Activated CD8-positive, alpha-beta T cell treated with anti-CD3 and anti-CD28 coated beads for 36 hours (primary cell): ENCODE measurements at places on chromosomes 13 and 19. TPM values are rescaled to one million over a fixed set of nuclear protein-coding genes. Genes with fewer than 3 reads are reported as not detected.

DNA sequence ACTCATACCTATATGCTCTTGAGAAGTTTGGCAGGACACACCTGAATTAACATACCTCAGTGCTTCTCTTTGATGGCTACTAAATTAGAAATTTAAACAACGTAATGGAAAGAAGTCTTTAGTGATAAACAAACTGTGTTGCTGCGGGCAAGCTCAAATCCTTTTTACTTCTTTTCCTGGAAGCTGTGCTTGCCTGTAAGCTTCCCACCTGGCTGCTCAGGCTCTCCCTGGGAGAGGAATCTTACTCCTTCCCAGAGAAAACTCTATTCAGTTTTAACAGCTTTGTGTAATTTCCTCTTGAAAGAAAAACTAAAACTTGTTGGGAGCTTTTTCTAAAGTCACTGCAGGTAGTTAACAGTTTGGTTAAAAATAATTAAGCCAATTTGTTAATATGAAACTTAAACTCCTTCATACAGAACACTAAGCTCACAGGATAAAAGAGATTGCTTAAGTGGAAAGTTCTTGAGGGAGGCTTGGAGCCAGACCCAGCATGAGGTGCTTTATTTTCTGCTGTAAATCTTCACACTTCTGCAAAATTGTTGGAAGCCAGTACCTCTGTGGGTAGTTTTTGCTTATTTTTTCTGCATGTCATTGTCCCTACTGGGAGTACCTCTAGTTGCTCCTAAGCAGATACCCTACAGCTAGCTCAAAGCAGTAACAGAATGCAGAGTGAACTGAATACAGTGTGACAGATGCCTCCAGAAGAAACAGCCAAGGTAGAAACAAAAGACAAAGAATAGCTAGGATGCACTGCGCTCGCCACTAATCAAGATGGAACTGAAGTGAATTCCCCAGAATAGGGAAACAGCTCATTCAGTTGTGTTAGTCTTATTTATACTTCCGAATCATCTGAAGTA is 1253.0 kb downstream of the PCDH17 start:
- H3K36me3 ChIP-seq = no peaks in the 10 kb centered on the region
- no peak overlapping the region for H3K4me3 ChIP-seq
- no peaks in the 10 kb centered on the region for H3K4me1 ChIP-seq
- no peak overlapping the region for H3K27ac ChIP-seq
- H3K27me3 ChIP-seq = no peaks in the 10 kb centered on the region

Gene ARRDC5
- 0.20 TPM for total RNA-seq

Gene ZNF850
- total RNA-seq = 10.6 TPM

- H3K4me1 ChIP-seq = peaks cover 8% of the 10 kb centered on the region
- no peak overlapping the region for H3K27ac ChIP-seq
- DNase-seq = no peak
- peaks cover 10% of the 10 kb centered on the region for H3K36me3 ChIP-seq
These were observed 9.7 kb upstream of the STRN4 start for GRCh38 chr19:46755853-46756543.

- H3K36me3 ChIP-seq = peaks cover 82% of the 10 kb centered on the region
- DNase-seq = no peak
- no peaks in the 10 kb centered on the region for H3K27me3 ChIP-seq
- H3K4me1 ChIP-seq = no peaks in the 10 kb centered on the region
- H3K27ac ChIP-seq = no peak overlapping the region
These were observed 10.3 kb downstream of the ZNF480 start for GRCh38 chr19:52307275-52307674.

Gene DCLK1
- total RNA-seq = not detected

DNA sequence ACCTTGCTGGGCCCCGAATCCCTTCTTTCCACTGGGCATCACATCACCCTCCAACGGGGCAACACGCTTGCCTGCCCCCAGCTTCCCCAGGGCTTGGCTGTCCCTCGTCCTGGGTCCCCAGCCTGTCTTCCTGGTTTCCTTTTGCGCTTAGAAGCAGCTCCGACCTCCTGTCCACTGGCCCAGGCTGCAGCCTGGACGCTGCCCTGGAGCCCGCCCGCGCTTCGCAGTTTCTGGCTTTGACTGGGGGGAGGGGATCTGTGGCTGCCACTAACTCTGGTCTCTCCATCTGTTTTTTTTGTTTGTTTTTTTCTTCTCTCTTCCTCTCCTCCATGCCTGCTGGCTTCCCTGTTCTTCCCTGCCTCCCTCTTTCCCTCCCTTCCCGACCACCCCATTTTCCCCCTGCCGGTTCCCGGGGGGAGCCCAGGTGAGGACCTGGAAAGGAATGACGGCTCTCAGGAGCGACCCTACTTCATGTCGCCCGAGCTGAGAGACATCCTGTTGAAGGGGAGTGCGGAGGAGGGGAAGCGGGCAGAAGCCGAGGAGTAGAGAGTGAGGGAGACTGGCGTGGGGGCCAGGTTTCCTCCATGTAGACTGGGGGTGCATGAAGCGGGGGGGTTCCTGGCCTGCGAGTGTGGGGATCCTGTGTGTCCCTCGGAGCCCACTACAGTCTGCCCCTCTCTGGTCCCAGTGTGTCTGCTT is 11.5 kb upstream of the ILF3 start:
- peaks cover 49% of the 10 kb centered on the region for H3K4me1 ChIP-seq
- peak overlapping the region; percentile 45 for H3K4me3 ChIP-seq
- H3K27me3 ChIP-seq = no peaks in the 10 kb centered on the region
- peak overlapping the region; percentile 90 for H3K27ac ChIP-seq

Gene ZNF865
- total RNA-seq = 10.6 TPM

DNA sequence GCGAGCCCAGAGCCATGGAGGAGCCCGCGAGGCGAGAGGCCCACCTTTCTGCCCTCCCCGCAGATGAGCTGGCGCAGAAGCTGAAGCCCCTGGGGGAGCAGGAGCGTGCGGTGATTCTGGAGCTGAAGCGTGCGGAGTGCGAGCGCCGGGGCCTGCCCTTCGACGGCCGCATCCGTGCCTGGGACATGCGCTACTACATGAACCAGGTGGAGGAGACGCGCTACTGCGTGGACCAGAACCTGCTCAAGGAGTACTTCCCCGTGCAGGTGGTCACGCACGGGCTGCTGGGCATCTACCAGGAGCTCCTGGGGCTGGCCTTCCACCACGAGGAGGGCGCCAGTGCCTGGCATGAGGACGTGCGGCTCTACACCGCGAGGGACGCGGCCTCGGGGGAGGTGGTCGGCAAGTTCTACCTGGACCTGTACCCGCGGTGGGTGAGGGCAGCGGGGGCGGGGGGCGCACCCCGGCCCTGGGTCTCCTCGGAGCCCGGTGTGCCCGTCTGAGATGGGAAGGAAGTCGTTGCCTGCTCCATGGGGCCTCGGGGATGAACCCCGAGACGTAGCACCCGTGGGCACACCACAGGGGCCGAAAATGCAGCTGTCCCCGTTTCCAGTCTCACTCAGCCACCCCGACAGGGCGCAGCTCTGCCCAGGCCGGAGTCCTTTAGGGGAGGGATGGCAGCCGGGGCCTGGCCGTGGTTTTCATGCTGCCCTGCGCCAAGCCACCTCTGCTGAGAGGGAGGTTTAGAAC is 12.1 kb upstream of the ZNF554 start:
- peaks cover 20% of the 10 kb centered on the region for H3K36me3 ChIP-seq
- H3K27me3 ChIP-seq = no peaks in the 10 kb centered on the region
- H3K4me3 ChIP-seq = no peak overlapping the region
- no peak for DNase-seq
- no peak overlapping the region for H3K27ac ChIP-seq
- peaks cover 5% of the 10 kb centered on the region for H3K4me1 ChIP-seq

GRCh38 chr13:66922444-66922843 is 307.7 kb downstream of the PCDH9 start:
- H3K4me3 ChIP-seq = no peak overlapping the region
- no peaks in the 10 kb centered on the region for H3K36me3 ChIP-seq
- DNase-seq = no peak
- H3K27ac ChIP-seq = no peak overlapping the region

- H3K36me3 ChIP-seq = no peaks in the 10 kb centered on the region
- H3K4me1 ChIP-seq = peaks cover 7% of the 10 kb centered on the region
- H3K27me3 ChIP-seq = peaks cover 4% of the 10 kb centered on the region
- no peak overlapping the region for H3K4me3 ChIP-seq
These were observed 32.4 kb downstream of the GPR42 start for GRCh38 chr19:35403116-35403760.

DNA sequence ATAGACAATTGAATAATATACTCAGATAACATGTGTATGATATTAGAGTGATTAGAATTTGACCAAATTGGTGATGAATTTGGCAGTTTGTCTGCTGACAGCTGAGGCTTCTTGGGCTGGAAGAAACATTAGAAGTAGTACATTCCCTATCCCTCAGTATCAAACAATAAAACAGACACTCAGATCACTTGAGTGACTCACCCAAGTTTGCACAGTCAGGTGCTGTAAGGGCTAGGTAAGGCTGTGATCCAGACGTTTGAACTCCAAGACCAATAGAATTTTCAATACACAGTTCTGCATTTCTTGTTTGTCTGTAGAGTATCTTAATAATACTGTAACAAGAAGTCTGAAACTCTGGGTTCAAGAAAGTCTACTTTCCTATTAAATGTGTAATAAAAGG is 223.5 kb downstream of the POSTN start:
- H3K36me3 ChIP-seq = no peaks in the 10 kb centered on the region
- no peaks in the 10 kb centered on the region for H3K27me3 ChIP-seq
- no peak for DNase-seq

DNA sequence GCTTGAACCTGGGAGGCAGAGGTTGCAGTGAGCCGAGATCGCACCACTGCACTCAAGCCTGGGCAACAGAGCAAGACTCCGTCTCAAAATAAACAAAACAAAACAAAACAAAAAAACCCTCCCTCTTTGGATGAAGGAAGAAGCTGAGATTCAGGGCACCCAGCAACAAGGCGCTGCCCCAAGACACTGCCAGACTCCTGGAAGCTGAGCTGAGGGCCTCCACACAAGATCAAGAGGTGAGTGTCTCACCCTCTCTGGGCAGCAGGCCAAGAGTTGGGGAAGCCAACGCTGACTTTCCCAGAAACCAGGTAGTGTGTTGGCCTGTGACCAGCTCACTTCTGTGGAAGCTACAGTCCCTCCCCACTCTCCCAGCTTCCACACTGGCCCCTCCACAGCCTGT is 3.7 kb upstream of the TYROBP start:
- H3K27me3 ChIP-seq = no peaks in the 10 kb centered on the region
- no peak overlapping the region for H3K27ac ChIP-seq
- no peak overlapping the region for H3K4me3 ChIP-seq
- H3K4me1 ChIP-seq = peaks cover 38% of the 10 kb centered on the region

- H3K36me3 ChIP-seq = peaks cover 47% of the 10 kb centered on the region
- DNase-seq = no peak
- no peak overlapping the region for H3K4me3 ChIP-seq
- peak overlapping the region; percentile 80 for H3K27ac ChIP-seq
- H3K27me3 ChIP-seq = no peaks in the 10 kb centered on the region
- H3K4me1 ChIP-seq = peaks cover 65% of the 10 kb centered on the region
These were observed 15.1 kb downstream of the CCDC97 start for GRCh38 chr19:41324921-41325639.

DNA sequence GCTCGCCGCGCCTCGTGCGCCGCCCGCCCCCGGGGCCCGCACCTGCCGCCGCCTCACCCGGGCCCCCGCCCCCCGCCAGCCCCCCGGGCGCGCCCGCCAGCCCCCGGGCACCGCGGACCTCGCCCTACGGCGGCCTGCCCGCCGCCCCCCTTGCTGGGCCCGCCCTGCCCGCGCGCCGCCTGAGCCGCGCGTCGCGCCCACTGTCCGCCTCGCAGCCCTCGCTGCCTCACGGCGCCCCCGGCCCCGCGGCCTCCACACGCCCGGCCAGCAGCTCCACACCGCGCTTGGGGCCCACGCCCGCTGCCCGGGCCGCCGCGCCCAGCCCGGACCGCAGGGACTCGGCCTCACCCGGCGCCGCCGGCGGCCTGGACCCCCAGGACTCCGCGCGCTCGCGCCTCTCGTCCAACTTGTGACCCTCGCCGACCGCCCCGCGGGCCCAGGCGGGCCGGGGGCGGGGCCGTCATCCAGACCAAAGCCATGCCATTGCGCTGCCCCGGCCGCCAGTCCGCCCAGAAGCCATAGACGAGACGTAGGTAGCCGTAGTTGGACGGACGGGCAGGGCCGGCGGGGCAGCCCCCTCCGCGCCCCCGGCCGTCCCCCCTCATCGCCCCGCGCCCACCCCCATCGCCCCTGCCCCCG is 17.2 kb downstream of the POLRMT start:
- H3K4me1 ChIP-seq = peaks cover 13% of the 10 kb centered on the region
- H3K27ac ChIP-seq = no peak overlapping the region
- no peak for DNase-seq
- H3K27me3 ChIP-seq = no peaks in the 10 kb centered on the region
- H3K4me3 ChIP-seq = no peak overlapping the region
- H3K36me3 ChIP-seq = peaks cover 37% of the 10 kb centered on the region

Gene ZNF610
- total RNA-seq = 3.2 TPM

Gene FFAR3
- 1.1 TPM for total RNA-seq

- H3K36me3 ChIP-seq = peaks cover 42% of the 10 kb centered on the region
- DNase-seq = no peak
- peaks cover 3% of the 10 kb centered on the region for H3K4me1 ChIP-seq
- peak overlapping the region; percentile 4 for H3K27ac ChIP-seq
These were observed 22.1 kb downstream of the CUL4A start for GRCh38 chr13:113231306-113232207.

Gene FARP1
- total RNA-seq = 0.43 TPM

Gene VSTM2B
- not detected for total RNA-seq

GRCh38 chr13:19836472-19836871 is 27.0 kb downstream of the ZMYM5 start:
- H3K27me3 ChIP-seq = no peaks in the 10 kb centered on the region
- peaks cover 37% of the 10 kb centered on the region for H3K36me3 ChIP-seq

DNA sequence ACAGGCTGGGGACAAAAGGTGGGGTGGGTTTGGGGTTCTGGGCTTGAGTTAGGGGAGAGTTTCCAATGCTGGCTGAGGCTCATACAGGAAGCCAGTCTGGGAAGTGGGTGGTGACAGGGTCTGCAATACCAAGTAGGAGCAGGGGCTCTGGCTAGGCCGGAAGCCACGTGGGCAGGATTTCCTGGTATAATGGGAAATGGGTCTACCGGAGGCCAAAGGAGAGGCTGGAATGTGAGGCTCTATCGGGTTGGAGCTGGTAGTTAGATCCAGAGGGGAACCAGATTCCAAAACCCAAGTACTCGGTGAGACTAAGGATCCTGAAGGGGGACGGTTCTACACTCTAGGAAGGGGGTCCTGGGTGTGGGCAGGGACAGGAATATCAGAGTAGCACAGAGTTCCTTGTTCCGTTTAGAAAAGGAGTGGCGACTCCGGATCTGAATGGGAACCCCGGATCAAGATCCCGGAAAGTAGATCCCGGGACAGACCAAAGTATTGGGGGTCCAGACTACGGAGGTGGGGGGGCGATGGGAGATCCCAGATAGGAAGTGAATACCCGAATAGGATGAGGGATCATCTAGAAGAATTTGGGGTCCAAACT is 802 bp downstream of the CDC37 start:
- H3K36me3 ChIP-seq = peaks cover 41% of the 10 kb centered on the region
- DNase-seq = no peak
- peaks cover 63% of the 10 kb centered on the region for H3K4me1 ChIP-seq
- no peaks in the 10 kb centered on the region for H3K27me3 ChIP-seq
- H3K27ac ChIP-seq = peak overlapping the region; percentile 78

- H3K4me3 ChIP-seq = no peak overlapping the region
- DNase-seq = no peak
- H3K27ac ChIP-seq = no peak overlapping the region
These were observed 203.1 kb downstream of the TM9SF2 start for GRCh38 chr13:99704390-99704789.

DNA sequence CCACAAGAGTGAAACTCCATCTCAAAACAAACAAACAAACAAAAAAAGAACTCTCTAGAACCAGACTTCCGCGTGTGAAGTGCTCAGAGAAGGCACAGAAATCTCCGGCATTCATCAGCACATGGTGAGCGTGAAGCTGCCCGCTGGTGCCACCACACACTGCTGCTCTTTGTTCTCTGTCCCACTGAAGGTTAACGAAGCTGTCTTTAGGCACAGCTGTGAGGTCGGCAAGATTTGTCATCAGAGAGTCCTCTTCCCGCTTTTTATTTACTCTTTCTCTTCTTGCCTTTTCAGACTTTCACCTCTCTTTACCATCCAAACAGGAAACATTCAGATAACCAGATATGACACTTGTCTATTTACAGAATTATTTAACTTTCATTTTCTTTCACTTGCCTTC is 115.2 kb upstream of the ARGLU1 start:
- H3K4me1 ChIP-seq = no peaks in the 10 kb centered on the region
- no peaks in the 10 kb centered on the region for H3K36me3 ChIP-seq
- peaks cover 1% of the 10 kb centered on the region for H3K27me3 ChIP-seq
